Left cardiac atrium (tissue), 4 donors: ENCODE measurements at places on chromosomes 1 and 21. TPM values are rescaled to one million over a fixed set of nuclear protein-coding genes. Genes with fewer than 3 reads are reported as not detected.

DNA sequence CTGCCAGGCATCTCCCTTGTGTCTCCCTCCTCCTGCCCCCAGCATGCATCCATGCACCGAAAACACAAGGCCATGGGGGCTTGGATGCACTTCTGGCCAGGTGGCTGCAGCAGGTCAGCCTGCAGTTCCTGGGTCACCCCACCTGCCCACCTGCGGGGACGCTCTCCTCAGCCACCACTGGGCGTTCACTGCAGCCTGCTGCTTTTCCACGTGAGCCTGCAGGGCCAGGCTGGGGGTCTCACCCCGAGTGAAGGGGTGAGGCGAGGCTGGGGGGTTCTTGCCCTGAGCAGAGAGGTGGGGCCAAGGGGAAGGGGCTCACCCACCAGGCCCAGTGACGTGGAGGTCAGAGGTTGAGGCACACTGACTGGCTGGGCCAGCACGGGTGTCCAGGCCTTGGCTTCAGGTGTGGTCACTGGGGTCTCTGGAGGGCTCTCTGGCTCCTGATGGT, 64.6 kb downstream of the WNT9A start:
- no peak for DNase-seq

GRCh38 chr1:96075704-96076455, 645.7 kb upstream of the PTBP2 start:
- no peak for DNase-seq

SYNC gene
- 15.8 TPM for total RNA-seq

- no peak for DNase-seq
Measured at GRCh38 chr1:71464016-71464415, 383.2 kb upstream of the ZRANB2 start.

- no peak for DNase-seq
Measured at GRCh38 chr1:61120998-61121397, 38.6 kb downstream of the NFIA start.

DNA sequence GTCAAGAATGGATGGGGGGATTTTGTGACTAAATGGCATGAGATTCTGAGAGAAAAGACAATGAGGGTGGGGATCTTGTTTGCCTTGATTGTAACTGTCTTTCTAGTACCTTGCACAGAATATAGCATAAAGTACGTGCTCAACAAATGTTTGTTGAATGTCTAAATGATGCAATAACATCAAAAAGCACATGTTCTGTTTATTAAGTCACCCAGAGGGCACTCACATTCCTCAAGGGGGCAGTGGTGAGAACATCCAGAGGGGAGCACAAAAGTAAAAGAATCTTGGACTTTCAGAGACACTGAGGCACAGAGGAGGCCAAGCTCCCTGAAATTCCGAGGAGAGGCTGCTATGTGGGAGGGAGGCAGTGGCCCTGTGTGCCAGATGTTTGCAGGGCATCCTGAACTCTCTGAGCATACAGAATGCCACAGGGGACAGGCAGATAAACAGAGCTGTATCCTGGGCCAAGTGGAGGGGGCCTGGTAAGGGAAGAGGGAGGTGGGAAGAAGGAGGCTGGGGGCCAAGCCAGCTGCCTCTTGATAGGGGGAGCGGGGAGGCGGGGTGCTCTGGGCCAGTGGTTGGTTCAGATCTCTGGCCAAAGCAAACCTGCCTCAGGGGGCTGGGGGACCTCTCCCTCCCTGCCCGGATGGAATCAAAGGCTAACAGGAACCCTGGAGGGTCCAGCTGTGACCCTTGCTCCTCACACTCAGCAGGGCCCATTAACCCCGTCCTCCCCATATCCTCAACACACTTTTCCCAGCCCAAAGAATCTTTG, 6.5 kb upstream of the ATP1A2 start:
- no peak for DNase-seq

MCOLN3 gene
- total RNA-seq = 7.6 TPM

GRCh38 chr1:244236101-244236500, 185.0 kb downstream of the ZBTB18 start:
- DNase-seq = no peak

- DNase-seq = no peak
Measured at GRCh38 chr1:111517469-111518225, 14.2 kb upstream of the ADORA3 start.

GRCh38 chr1:204545202-204545601, 29.0 kb downstream of the MDM4 start:
- no peak for DNase-seq

DNA sequence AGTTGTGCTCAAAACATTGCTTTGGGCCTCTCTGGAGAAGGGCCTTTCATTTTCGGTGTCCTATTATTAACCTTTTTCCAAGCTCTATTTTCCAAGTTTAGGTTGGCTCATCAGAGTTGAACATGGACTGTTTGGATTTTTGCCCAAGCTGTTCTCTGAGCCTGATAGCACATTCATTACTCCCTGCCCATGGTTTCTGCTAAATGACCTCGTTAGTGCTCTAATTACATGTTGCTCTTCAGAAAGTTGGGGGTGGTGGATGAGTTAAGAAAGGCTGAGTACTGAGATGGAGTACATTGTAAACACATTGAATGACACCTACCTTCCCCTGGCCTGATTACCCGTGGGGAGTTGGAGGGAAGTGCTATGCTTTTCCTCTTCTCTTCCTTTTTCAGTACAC, 38.9 kb downstream of the LMO4 start:
- no peak for DNase-seq

CELA2A gene
- not detected for total RNA-seq

GRCh38 chr1:115183721-115184259, 94.5 kb upstream of the TSPAN2 start:
- DNase-seq = peak; percentile 37

DNA sequence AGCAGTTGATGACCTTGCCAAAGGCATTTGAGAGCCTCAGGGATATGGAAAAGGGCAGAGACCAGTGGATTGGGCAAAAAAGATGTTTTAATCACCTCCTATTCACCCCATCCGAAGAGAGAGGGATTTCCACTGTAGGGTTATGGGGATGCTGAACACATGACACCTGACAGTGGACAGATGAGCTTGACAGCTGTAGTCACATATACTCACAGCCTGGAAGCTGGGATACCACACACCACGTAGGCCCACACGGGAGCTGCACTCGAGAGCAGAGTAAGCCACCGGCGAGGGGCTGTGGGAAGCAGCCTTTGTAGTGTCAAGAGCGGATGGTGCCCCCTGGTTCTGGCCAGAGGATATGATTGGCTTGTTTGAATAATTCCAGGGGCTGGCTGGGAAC, 20.0 kb downstream of the ZBTB40 start:
- DNase-seq = no peak

C1QTNF12 gene
- total RNA-seq = 1.5 TPM

- no peak for DNase-seq
Measured at GRCh38 chr1:56512724-56513494, 66.5 kb downstream of the PLPP3 start.

CTTNBP2NL gene
- 17.1 TPM for total RNA-seq

DNA sequence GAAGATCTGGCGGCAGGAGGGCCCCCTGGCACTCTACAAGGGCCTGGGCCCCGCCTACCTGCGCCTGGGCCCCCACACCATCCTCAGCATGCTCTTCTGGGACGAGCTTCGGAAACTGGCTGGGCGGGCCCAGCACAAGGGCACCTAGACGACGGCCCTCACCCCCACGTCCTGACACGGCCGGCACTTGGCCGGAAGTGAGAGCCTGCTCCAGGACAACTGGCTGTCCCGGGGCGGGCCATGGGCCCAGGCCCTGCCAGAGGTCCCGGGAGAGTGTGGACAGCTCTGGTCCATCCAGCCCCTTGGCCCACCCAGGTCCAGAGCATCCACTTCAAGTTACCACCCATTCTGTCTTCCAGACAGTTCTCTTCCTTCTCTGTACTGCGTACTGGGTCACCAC, 3.0 kb upstream of the TMEM82 start:
- no peak for DNase-seq

DNA sequence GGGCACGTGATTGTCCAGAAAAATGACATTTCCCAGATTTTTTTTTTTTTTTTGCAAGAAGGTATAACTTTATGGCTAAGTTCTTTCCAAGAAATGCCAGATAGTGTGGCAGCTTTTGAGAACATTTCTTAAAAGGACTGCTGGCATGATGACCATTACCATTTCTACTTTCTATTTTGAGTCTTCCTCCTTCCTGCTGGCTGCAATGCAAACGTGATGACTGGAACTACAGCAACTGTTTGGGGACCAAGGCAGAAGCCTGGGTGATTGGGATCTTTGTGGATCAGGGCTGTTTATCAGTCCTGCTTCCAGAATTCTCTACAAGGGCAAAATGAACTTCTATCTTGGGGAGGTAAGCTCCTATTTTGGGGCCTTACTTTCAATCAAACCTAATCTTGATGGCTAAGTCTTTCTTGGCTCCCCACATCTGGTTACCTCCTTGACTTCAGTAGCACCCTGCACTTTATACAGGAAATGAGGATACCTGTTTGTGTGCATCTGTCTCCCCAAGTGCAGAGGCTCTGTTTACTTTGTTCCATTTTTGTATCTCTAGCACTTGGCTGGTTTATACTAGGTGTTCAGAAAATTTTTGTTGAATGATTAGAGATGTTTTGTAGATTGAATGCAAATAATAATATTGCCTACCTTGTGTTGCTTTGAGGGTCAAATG, 3.7 kb upstream of the DDX20 start:
- no peak for DNase-seq

- no peak for DNase-seq
Measured at GRCh38 chr1:190124068-190124467, 353.6 kb downstream of the BRINP3 start.

CYB5RL gene
- 4.4 TPM for total RNA-seq

- no peak for DNase-seq
Measured at GRCh38 chr1:5943343-5944124, 48.7 kb downstream of the NPHP4 start.

SELL gene
- 4.7 TPM for total RNA-seq

TRNP1 gene
- total RNA-seq = 40.6 TPM

CCDC185 gene
- total RNA-seq = 0.12 TPM

DNA sequence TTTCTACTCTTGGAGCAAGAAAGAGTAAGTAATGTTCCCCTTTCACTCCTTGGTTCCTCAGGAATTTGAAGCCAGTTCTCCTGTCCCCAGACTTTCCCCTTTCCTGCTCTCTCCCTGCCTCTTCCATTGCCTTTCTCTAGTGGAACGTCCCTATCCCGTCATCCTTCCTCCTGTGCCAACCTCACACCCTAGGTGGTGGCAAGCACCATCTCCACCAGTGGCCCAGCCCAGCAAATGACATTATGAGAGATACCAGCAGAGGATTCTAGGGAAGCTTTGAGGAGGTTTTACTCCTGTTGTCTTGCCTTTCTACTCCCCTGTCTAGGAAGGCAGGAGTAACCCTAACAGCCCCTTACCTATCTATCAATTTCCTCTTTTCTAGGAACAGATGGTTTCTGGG, 8.1 kb upstream of the TACSTD2 start:
- no peak for DNase-seq

DNA sequence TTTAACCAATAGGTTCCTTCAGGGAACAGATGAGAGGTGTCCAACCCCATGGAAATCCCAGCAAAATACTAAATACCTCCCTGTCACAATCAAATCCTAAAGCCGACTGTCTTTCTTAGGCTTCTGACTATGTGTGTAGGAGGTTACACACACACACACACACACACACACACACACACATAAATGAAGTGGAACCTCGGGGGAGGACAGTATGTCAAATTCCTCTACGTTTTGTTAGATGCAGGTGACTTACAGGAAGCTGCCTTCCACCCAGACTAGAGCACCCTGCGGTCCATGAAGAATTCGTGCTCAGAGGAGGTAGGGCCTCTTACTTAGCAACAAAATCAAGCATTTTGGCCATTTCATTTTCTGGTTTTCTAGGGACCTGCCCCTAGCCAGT, 16.4 kb downstream of the RSPH1 start:
- no peak for DNase-seq

DNA sequence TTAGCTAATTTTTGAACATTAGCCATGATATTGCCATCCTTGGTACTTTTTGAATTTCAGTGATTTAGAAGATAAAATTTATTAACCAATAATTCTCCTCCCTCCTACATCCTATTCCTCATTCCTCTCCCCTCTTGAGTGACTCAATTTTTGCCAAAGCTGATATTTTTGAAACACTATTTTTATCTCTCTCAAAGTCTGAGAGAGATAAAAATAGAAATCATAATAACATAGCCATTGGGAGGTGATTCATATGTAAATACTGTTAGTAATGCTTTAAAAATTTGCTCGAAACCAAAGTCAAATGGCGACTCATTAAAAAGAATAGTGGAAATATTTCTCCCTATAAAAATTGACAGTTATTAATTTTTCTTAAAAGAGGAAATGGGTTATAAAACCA, 97.4 kb downstream of the PATJ start:
- DNase-seq = no peak

GRCh38 chr1:155032886-155033285, 695 bp downstream of the DCST2 start:
- no peak for DNase-seq

TRIM46 gene
- total RNA-seq = 0.15 TPM

DNA sequence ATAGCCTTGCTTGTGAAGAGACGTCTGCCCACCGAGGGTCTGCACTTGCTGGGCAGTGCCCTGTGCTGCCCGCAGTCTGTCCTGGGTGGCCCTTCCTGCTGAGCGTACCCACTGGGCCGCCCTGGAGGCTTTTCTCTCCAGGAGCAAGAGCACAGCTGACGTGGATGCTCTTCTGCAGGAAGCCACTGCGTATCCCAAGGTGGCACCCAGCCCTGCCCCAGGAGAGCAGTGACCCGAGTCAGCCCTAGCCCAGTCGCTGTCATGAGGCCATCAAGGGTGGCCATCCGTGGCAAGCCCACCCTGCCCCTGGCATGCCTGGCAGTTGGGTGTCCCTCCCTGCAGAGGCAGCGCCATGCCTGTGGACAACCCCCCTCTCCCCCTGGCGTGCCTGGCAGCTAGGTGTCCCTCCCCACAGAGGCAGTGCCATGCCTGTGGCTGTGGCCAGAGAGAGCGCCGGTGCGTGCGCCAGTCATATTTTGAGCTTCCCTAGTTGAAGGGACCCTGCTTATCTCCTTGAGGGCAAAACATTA, 51.3 kb upstream of the COL6A1 start:
- peak; percentile 11 for DNase-seq

SPATA21 gene
- not detected for total RNA-seq

CHI3L2 gene
- total RNA-seq = 11.7 TPM

DNA sequence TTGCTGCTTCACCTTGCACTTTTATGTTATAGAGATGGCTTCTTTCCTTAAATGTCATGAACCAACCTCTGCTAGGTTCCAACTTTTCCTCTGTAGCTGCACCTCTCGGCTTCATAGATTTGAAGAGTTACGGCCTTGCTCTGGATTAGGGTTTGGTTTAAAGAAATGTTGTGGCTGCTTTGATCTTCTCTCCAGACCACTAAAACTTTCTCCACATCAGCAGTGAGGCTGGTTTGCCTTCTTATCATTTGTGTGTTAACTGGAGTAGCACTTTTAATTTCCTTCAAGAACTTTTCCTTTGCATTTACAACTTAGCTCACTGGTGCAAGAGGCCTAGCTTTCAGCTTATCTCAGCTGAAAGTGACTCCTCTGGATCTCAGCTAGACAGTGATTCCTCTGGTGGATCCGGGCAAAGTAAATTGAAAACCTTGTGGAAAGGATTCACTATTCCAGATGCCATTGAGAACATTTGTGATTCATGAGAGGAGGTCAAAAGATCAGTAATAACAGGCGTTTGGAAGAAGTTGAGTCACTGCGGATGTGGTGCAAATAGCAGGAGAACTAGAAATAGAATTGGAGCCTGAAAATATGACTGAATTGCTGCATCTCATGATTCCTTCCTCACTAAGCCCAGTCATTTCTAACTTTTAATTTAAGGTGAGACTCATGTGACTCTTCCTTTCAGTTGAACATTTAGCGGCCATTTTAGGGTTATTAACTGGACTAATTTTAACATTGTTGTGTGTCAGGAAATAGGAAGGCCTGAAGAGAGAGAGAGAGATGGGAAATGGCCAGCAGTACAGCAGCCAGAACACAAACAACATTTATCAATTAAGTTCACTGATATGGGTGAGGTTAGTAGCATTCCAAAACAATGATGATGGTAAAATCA, 16.2 kb upstream of the RGS1 start:
- DNase-seq = no peak
